ENCODE measurements at places on chromosomes 5 and 9.

DNA sequence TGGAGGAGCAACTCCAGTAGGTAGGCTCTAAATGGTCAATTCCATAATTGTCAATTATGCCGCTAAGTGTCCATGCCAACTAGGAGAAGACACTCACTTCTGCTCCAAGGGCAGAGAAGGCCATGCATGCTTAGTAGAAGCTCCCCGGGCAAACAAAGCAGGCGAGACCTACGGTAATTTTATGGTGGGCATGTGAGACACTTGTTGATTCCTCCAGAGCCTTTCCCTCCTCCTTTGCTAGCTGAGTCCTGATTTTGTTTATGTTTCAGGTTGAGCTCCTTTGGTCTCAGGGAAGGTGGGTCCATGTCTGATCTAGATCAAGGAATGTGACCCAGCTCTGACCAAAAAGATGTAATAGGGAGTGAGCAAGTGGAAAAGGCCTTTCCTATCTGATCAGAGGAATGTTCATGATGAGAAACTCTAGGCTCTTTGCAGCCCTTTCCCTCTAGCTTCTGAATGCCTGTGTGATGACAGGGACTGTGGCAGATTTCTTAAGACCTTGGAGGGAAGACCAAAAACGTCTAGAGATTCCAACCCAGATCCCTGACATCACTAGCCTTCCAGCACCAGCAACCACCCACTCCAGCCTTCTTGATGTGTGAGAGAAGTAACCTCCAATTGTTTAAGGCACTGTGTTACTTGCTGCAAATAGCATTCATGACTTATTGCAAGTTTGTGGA, 7.7 kb upstream of the CPEB4 start:
- peak; percentile 65 for DNase-seq

- DNase-seq, result no peak
Observed at GRCh38 chr5:95993266-95993665, 31.6 kb upstream of the ELL2 start.

DNA sequence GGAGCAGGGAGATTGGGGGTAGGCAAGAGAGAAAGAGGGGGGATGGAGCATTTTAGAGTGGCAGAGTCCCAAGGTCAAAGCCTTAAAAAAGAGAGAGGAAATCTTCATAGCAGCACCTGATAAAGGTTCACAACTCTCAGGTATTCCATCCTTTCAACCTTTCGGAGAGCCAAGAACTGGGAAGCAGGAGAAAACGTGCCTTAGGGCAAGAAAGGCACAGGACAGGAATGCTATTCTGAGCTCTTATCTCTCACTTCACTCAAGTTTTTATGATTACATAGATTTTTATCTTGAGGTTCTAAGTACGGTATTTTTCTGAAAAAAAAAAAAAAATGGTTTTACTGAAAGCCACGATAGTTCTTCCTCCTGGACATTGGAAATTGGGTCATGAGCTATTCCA, 34.5 kb upstream of the SMAD5 start:
- DNase-seq, result no peak

- no peak for DNase-seq
Observed at GRCh38 chr5:13913962-13914361, 30.5 kb downstream of the DNAH5 start.

GRCh38 chr5:40578501-40579451, 100.9 kb upstream of the PTGER4 start:
- DNase-seq, result no peak

DNA sequence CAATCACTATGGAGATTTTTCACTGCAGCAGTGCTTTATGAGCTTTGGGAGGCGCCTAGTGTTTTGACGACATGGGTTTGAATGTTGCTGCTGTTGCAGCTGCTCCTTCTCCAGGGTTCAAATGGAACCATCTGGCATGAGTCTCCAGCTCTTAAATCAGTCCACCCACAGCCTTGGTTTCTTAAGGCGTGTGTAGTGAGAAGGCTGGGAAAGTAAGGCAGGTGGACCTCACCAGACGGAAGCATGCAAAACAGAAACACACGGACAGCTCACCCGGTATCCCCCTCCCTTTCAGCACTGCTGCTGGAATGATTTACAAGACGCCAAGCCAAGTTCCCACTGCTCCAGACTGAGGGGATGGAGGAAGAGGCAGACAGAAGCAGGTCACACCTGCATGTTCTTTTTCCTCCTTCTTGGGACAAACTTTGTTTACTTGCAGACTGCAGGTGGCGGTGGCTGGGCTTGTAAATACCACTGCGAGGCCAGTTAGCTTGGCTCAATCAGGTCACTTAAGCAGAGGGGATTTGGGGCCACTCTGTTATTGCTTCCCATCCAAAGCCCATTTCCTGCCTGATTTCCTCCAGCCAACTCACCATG, 47.4 kb downstream of the ADAM19 start:
- DNase-seq, result no peak

GRCh38 chr5:30878296-30878695, 315.2 kb upstream of the CDH6 start:
- DNase-seq, result no peak

DNA sequence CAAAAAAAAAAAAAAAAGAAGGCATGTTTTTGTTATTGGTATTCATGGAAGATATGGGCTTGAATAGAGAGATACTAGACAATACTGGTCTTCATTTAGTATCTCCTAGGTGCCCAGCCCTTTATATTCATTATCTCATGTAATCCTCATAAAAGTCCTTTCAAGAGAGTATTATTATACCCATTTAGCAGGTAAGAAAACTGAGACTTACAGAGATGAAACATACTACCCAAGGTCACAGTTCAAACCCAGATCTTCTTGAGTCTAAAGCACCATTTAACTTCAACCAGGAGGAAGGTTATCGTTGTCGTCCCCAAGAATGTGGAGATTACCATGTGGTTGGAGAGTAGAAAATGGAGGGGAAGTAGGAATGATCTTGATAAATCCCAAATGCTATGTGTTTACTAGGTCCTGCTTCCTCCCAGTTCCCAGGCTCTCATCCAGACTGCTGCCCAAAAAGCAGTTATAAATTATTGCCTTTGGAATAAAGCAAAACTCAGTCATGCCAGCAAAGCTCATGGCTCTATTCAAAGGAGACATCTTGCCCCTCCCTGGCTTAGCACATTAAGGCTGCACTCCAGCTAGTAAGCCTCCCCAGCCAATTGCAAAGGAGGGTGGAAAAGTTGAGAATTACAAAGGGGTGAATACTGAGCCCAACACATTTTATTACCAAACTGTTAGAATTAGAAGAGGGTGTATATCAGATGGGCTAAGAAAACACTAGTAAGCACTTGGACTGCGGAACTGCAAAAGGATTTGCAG, 163.9 kb downstream of the PIK3R1 start:
- DNase-seq, result no peak

DNA sequence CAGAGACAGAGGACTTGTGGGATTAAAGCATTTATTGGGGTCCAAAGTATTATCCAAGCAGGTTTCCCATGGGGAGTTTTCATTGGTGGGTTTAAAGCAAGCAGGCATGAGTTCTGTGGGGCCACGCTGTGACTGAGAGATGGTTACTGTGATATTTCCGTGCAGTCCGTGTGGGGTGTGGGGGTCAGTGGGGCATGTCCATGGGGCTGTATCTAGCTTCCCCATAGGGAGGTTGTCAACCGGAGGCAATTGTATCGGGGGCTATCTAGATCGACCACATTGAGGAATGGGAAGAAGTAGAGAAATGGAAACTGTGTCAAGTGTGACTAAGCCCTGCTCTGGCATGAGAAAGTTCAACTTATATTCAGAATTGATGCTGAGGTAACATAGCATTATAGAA, 7.1 kb upstream of the RPS23 start:
- no peak for DNase-seq

GRCh38 chr5:92659246-92659645, 921.8 kb downstream of the NR2F1-AS1 start:
- no peak for DNase-seq

- DNase-seq, result no peak
Observed at GRCh38 chr9:84969084-84969483, 299.6 kb downstream of the NTRK2 start.

DNA sequence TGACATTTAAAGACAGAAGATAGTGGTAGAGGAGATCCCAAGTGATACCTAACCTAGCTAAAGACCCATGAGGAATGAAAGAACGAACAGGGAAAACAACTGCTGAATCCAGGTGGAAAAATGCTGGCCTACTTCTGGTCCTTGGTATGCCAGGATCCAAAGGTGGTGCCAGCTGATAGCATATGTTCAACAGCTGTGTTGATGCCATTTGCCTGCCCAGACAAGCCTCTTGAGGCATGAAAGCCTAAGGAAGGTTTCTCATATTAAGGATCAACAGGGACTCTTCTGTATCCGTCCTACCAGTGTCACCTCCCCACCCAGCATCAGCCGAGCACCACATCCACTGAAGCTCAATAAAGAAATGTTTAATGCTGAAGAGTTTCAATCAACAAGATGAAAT, 225.7 kb upstream of the DMRT1 start:
- no peak for DNase-seq

DNA sequence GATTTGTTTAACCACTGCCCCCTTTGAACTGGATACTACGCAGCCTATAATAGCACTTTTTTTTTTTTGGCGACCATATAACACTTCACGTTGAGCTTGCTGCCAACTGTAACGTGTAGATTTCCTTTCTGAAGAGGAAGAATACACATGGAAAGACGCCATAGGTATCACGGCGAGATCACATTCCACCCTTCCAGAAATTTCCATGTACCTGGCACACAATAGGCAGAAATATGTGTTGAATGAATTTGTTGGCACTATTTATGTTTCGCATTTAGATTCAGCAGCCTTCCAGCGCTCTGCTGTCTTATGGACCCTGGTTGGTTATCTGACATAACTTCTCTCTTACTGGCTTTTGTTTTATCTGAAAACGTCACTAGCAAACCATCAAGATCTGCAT, 250.3 kb downstream of the SLIT3 start:
- DNase-seq, result no peak

DNA sequence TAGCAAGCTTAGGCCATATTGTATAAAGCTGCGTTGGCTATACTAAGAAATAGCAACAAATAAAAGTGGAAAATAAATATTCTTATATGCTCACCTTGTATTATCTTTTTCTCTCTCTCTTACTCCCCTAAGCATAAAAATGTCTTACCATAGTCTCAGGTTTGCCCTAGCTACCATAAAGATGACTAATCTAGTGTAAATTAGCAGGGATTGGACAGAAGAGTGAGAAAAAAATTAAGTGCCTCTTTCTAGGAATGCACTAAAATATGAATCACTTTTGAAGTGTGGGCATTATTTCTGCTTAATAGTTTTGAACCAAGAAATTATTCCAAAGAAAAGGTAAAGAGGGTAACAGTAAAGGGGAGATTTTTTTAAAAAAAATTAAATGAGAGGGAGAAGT, 201.3 kb downstream of the HINT1 start:
- no peak for DNase-seq

DNA sequence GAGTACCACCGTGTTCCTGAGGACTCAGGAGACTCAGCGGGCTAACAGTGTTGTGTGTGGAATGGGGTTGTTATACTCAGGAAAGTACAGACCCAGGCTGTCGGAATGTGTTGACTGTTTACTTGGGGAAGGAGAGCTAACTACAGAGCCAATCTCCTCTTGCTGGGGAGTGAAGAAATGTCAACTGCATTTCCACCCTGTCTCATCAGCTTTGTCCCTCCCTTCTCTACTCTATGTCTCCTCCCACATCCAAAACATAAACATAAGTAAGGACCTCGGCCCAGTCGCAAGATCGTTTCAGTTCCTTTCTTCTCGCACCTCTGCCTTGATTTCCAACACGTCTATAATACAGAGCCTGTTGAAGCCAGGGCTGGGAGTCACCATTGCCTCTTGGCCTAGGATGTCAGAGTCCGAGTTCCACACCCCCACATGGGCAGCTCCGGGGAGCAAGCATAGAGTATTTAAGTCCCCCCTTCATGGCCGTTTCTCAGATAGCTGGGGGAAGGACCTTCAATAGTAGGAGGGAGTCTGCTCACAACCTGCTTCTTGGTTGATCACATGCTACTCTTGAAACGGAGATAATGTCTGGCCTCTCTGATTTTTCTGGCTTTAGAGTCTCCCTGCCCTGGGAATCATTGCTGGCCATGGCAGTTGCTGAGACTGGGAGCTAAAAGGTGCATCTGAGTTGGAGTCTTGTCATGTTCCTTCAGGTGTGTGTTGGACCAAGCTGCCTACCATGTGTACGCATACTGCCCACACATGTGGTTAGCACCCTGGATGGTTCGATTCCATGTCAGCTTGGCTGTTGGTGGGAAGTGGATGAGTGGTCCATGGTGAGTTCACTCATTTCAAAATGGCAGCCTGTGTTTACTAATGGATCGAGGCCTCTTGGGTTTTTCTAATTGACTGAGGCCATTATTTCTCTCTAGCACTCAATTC, 147.3 kb downstream of the MTX3 start:
- no peak for DNase-seq

GRCh38 chr9:3646226-3646625, 120.4 kb upstream of the RFX3 start:
- no peak for DNase-seq

Data from HS-5 (cell line).